ENCODE measurements at places on chromosomes 4 and X. TPM values are rescaled to one million over a fixed set of nuclear protein-coding genes. Genes with fewer than 3 reads are reported as not detected.
A peak's percentile ranks its signal among the peaks of the same experiment; 100 is the strongest.

DNA sequence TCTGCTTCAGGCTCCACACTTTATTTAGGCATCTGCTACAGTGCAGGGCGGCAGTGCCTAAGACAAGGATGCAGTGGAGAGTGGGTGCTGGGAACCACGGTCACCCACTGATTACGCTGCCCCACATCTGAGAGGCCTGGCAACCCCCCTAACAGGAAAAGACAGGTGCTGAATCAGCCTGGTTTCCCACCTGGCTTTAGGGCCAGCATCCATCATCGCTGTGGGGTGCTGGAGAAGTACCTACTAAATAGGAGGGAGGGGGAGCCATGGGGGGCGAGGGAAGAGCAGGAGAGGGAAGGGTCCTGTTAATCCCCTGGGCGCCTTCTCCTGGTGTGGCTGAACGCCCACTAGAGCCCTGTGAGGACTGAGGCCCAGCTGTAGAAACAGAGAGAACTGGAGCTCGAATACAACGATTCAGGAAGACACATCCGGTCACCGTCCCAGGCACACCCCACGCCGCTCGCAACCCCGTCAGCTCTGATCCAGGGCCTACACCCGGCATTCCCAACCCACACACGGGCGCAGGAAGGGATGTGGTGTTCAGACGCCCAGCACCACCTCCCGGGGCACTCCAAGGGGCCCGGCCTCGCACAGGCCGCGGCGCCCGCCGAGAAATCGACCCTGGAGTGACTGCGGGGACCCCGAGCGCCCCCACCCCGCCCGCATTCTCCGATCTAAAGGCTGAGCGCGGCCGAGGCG, 554 bp downstream of the DCTD start:
- DNase-seq = peak; percentile 84

GRCh38 chr4:184281231-184282139, 63.8 kb upstream of the ENPP6 start:
- DNase-seq = no peak

DNA sequence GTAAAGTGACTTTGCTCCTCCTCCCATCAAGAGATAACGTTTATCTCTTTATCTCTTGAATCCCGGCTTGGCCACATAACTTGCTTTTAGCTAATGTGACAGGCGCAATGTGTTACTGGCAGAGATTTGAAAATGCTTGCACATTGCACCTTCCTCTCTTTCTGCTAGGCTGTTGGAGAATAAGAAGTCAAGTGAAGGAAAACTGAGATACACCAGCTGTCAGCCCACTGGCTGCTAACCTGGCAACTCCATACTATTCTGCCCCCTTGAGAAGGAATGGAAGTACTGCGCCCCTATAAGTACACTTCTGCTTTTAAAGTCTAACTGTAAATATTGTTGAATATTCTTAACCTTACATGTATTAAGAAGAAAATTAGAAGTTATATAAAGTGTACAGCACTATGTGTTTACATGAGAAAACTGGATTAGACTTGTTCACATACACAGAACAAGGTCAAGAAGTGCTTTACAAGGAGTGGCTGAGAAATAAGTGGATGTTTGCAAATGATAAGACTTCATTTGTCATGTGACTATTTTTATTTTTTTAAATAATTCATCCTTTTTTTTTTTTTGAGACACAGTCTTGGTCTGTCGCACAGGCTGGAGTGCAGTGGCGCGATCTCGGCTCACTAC, 424.5 kb upstream of the CTSO start:
- no peak for DNase-seq

Gene SMPX
- 36.1 TPM for total RNA-seq

Gene MAP3K15
- total RNA-seq = not detected

Measured in sigmoid colon (tissue), 7 donors.